ENCODE measurements at places on chromosomes 2 and 18. TPM values are rescaled to one million over a fixed set of nuclear protein-coding genes. Genes with fewer than 3 reads are reported as not detected.

Gene NT5DC4
- not detected for total RNA-seq

Gene KYNU
- 1.3 TPM for total RNA-seq

Gene CHST9
- total RNA-seq, result 0.08 TPM

Gene ARHGAP25
- total RNA-seq, result 9.8 TPM

Gene RABL2A
- total RNA-seq, result 11.9 TPM

Gene COL6A3
- total RNA-seq, result 79.2 TPM

Gene SLC11A1
- 12.2 TPM for total RNA-seq

Gene AFF3
- 3.1 TPM for total RNA-seq

Gene PROKR1
- not detected for total RNA-seq

Gene NTSR2
- total RNA-seq, result not detected

Gene LINC00305
- not detected for total RNA-seq

Gene CCDC74B
- 1.4 TPM for total RNA-seq

Gene DAPL1
- total RNA-seq, result 284 TPM

Gene DUSP2
- 58.1 TPM for total RNA-seq

DNA sequence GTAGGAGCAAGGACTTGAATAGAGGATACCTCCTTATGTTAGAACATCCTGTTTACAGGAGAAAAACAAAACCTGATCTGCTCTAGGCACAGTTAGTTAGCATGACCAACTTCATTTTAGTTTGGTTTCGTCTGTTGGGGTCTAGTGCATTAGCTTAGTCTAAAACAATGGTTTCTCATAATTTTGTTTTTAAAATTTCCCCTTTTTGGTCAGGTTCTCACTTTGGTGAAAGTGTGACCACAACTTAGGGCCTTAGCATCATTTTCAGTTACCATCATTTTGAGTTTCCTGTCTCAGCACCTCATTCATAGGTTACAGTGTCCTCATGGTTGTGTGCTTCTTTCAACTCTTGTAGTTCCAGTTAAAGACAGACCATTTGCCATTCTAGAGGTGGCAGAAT is 1277.0 kb upstream of the SLC39A10 start:
- no peaks in the 10 kb centered on the region for H3K27me3 ChIP-seq
- no peak for DNase-seq
- H3K36me3 ChIP-seq, result no peaks in the 10 kb centered on the region
- no peaks in the 10 kb centered on the region for H3K4me1 ChIP-seq
- no peak overlapping the region for H3K27ac ChIP-seq

GRCh38 chr2:144948205-144948855 is 428.4 kb upstream of the ZEB2 start:
- H3K27ac ChIP-seq, result no peak overlapping the region
- no peaks in the 10 kb centered on the region for H3K36me3 ChIP-seq
- H3K27me3 ChIP-seq, result no peaks in the 10 kb centered on the region
- DNase-seq, result no peak

GRCh38 chr2:132383956-132384355 is 32.6 kb upstream of the GPR39 start:
- no peaks in the 10 kb centered on the region for H3K4me1 ChIP-seq
- DNase-seq, result no peak

GRCh38 chr2:54652540-54652939 is 70.9 kb upstream of the EML6 start:
- H3K4me1 ChIP-seq, result no peaks in the 10 kb centered on the region
- no peak for DNase-seq

DNA sequence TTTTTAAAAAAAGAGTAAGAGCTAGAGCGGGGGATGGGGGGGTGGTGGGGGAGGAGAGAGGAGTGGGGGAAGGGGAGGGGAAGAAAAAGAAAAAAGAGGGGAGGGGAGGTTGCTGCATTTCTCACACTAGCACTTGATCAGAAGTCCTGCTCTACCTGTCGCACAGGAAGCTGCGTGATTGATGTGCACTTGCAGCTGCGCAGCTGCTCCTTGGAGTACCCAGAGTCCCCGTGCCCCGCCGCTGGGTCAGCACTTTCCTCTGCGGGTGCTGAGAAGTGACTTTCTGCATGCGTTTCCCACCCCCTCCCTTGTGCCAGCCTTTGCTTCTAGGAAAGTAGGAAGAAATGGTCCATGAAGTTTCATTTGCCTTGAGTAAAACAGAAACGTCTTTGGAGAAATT is 297.3 kb downstream of the ETAA1 start:
- H3K27ac ChIP-seq, result no peak overlapping the region
- no peaks in the 10 kb centered on the region for H3K36me3 ChIP-seq
- peaks cover 5% of the 10 kb centered on the region for H3K27me3 ChIP-seq
- DNase-seq, result no peak
- no peak overlapping the region for H3K4me3 ChIP-seq

- peaks cover 12% of the 10 kb centered on the region for H3K4me1 ChIP-seq
- H3K27me3 ChIP-seq, result no peaks in the 10 kb centered on the region
- no peak overlapping the region for H3K4me3 ChIP-seq
- no peak for DNase-seq
- no peak overlapping the region for H3K27ac ChIP-seq
These were observed 47.5 kb upstream of the ACSL3 start for GRCh38 chr2:222813177-222813843.

DNA sequence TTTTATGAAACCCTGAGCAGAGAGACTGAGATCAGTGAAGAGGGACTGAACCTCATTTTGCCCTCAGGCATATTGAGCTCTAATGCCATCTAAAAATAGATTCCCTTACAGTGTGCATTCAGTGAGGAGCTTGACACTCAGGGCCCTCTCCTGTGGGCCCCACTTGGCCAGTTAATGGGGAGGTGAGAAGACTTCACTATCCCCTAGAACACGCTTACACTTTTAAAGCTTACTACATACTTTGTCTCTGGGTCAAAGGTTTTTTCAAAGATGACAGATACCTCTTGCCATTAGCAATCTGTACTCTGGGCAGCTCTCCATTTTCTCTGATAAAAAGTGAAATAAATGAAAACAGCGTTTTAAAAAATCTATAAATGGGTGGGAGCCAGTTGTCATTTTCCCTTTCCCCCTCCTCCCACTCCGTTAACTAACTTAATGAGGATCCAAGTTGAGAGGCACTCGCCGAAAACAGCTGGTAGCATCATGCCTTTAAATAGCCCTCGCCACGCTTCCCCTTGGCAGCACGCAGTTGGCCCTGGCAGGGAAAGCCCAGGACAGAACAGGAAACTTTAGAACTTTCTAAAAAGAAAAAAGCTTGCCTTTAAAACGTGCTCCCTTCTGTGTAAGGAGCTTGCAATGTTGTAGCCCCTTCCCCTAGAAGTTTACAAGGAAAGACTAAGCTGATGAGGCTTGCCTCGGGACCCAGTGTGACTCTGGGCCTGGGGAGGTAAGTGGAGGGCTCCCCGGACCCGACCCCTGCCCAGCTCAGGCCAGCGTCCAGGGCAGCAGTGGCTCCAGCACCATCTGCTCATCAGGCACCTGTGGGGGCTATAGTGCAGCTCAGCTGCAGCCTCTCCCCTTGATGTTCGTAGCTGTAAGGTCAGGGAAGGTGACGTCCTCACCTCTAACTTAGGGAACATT is 58.8 kb upstream of the FOSL2 start:
- H3K27me3 ChIP-seq, result no peaks in the 10 kb centered on the region
- H3K36me3 ChIP-seq, result no peaks in the 10 kb centered on the region
- H3K4me3 ChIP-seq, result no peak overlapping the region

- H3K36me3 ChIP-seq, result no peaks in the 10 kb centered on the region
- DNase-seq, result no peak
- no peaks in the 10 kb centered on the region for H3K27me3 ChIP-seq
- H3K27ac ChIP-seq, result no peak overlapping the region
- peaks cover 2% of the 10 kb centered on the region for H3K4me1 ChIP-seq
These were observed 66.0 kb upstream of the MGAT4A start for GRCh38 chr2:98796775-98797544.

GRCh38 chr2:142531377-142531776 is 346.1 kb upstream of the KYNU start:
- no peaks in the 10 kb centered on the region for H3K36me3 ChIP-seq
- H3K27ac ChIP-seq, result no peak overlapping the region
- H3K27me3 ChIP-seq, result no peaks in the 10 kb centered on the region
- no peak for DNase-seq
- H3K4me3 ChIP-seq, result no peak overlapping the region

DNA sequence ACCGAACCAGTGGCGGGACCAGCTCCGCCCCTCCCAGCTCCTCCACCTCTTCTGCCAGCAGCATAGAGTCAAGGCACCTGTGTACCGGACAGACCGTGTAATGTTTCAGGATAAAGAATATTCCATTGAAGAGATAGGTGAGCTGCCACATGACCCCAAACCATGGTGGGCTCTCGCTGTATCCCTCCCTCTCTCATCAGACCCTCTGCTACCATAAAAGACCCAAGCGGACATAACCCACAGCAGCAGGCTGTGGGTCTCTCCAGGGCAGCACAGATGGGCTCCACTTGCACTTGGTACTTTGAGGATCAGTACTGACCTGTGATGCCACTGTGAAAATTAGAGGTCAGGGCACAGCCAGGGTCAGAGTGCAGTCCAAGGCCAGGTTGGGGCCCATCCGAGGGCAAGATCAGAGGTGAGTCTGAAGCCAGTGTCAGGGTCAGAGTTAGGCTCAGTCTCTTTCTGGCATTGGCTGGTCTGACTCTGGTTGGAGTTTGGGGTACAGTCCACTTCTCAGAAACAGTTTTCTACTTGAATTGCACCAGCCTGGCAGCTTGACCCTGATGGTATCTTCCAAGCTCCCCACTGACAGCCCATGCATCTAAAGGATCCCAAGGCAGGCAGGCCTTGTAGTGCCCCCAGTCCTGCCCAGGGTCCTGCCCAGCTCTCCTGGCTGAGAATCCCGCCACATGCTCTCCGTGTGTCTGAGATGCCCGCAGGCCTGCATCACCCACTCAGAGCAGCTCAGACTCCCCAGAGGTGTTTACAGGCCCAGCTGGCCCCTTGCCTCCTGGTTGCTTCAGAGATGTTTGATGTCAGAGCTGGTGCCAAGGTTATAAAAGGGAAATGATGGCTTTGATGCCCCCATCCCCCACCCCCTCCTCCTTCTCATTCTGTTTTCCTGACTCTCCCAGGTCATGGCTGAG is 212.1 kb downstream of the DYSF start:
- H3K4me3 ChIP-seq, result no peak overlapping the region
- no peaks in the 10 kb centered on the region for H3K4me1 ChIP-seq
- no peak overlapping the region for H3K27ac ChIP-seq
- peak; percentile 67 for DNase-seq
- H3K27me3 ChIP-seq, result no peaks in the 10 kb centered on the region

- no peak for DNase-seq
- H3K27ac ChIP-seq, result no peak overlapping the region
- H3K4me3 ChIP-seq, result no peak overlapping the region
- H3K4me1 ChIP-seq, result no peaks in the 10 kb centered on the region
- peaks cover 21% of the 10 kb centered on the region for H3K36me3 ChIP-seq
- H3K27me3 ChIP-seq, result no peaks in the 10 kb centered on the region
These were observed 82.1 kb downstream of the UBR3 start for GRCh38 chr2:169909376-169909775.

GRCh38 chr2:47535996-47536395 is 133.0 kb downstream of the MSH2 start:
- H3K4me1 ChIP-seq, result no peaks in the 10 kb centered on the region
- DNase-seq, result no peak
- H3K36me3 ChIP-seq, result no peaks in the 10 kb centered on the region
- no peak overlapping the region for H3K27ac ChIP-seq
- no peak overlapping the region for H3K4me3 ChIP-seq

DNA sequence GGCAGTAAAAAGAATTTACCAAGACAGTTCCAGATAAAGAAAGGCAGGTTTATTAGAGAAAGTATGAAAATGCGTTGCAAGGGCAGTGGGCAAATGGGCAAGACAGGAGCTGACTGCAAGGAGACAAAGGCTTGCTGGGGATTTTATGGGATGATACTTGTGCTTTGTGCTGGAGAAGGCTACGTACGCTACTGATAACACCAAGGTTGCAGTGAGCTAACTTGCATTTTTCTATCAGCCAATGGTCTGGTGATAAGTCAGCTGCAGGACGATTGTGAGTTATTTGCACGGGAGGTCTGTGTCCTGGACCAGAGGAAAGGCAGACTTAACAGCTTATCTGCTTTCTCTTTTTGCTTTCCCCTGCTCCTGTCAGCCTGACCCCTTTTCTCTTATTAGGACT is 116.5 kb downstream of the PMS1 start:
- H3K27me3 ChIP-seq, result no peaks in the 10 kb centered on the region
- H3K36me3 ChIP-seq, result no peaks in the 10 kb centered on the region
- no peak for DNase-seq
- no peak overlapping the region for H3K27ac ChIP-seq

- H3K36me3 ChIP-seq, result peaks cover 7% of the 10 kb centered on the region
These were observed at the start of gene IL1R1 for GRCh38 chr2:102141970-102142828. TSS of gene IL1R1 (plus strand) at chr2:102142746. CDS start at chr2:102157725, 14,979 bp downstream.

DNA sequence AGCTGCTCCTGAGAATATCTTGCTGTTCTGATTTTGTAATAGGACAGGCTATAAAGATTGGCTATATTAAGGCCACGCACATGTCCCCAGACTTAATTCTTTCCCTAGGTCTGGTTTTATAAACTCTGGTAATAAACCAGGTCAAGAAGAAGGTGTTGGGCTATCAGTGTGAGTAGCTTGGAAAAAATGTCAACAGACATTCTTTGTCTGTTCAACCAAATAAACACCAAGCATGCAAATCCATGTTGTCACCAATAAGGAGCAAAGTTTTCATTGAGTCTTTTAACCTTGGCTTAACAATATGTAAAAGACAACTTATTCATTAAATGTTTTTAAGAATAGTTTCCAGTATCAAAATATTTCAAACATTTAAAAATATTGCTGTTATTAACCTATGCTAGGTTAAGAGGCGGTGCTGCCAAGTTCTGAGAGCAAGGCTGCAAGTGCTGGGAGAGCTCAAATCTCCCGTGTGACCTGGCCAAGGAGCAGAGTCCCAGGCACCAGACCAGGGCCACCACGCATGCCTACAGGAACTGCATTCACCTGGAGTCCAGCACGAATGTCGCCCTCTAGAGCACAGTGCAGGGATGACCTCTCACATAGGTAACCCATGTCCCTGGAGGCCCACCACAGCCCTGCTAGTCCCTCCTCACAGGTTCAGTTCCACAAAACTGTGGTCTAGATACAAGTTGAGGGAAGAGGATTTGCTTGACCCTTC is 120.5 kb upstream of the POU3F3 start:
- no peaks in the 10 kb centered on the region for H3K4me1 ChIP-seq
- no peak overlapping the region for H3K4me3 ChIP-seq
- H3K27me3 ChIP-seq, result no peaks in the 10 kb centered on the region
- H3K27ac ChIP-seq, result no peak overlapping the region
- DNase-seq, result no peak

GRCh38 chr2:162254236-162254871 is 11.1 kb upstream of the FAP start:
- H3K4me3 ChIP-seq, result no peak overlapping the region
- no peaks in the 10 kb centered on the region for H3K36me3 ChIP-seq
- no peaks in the 10 kb centered on the region for H3K27me3 ChIP-seq
- no peak for DNase-seq
- H3K4me1 ChIP-seq, result no peaks in the 10 kb centered on the region
- no peak overlapping the region for H3K27ac ChIP-seq

- peak overlapping the region; percentile 84 for H3K4me3 ChIP-seq
- no peaks in the 10 kb centered on the region for H3K27me3 ChIP-seq
- H3K4me1 ChIP-seq, result peaks cover 49% of the 10 kb centered on the region
These were observed 2.3 kb downstream of the ZNF516 start for GRCh38 chr18:76492669-76493212.

- no peaks in the 10 kb centered on the region for H3K27me3 ChIP-seq
- no peak overlapping the region for H3K4me3 ChIP-seq
- H3K36me3 ChIP-seq, result no peaks in the 10 kb centered on the region
- DNase-seq, result no peak
These were observed 929.5 kb downstream of the ERBB4 start for GRCh38 chr2:211609127-211609526.

Measured in suprapubic skin (tissue), 4 donors.